ENCODE measurements at places on chromosomes 2 and 18.
A peak's percentile ranks its signal among the peaks of the same experiment; 100 is the strongest.

- no peak for DNase-seq
Measured at GRCh38 chr2:232885264-232885961, 15.3 kb downstream of the SNORC start.

DNA sequence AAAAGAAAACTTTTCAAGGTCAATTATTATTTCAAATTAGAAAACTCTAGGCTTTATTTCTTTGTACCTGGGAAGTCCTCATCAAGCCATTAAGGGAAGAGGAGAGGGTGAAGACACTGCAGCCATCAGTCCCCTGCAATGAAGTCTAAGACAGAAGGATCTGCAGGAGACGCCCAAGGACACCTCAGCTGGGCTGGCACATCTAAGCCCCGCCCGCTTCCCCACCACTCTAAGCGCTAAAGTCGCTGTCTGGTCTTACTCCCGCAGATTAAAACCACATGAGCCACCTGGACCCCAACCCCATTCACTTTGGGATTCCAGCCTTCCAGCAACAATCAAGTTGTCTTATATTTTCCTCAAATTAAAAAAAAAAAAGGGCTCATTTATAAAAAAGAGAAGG is 104.4 kb downstream of the AFF3 start:
- no peak for DNase-seq

- no peak for DNase-seq
Measured at GRCh38 chr2:181516992-181517391, 59.8 kb downstream of the ITGA4 start.

- DNase-seq: no peak
Measured at GRCh38 chr18:8548186-8548585, 61.1 kb upstream of the RAB12 start.

- DNase-seq: no peak
Measured at GRCh38 chr2:196875414-196875813, 51.1 kb downstream of the PGAP1 start.

DNA sequence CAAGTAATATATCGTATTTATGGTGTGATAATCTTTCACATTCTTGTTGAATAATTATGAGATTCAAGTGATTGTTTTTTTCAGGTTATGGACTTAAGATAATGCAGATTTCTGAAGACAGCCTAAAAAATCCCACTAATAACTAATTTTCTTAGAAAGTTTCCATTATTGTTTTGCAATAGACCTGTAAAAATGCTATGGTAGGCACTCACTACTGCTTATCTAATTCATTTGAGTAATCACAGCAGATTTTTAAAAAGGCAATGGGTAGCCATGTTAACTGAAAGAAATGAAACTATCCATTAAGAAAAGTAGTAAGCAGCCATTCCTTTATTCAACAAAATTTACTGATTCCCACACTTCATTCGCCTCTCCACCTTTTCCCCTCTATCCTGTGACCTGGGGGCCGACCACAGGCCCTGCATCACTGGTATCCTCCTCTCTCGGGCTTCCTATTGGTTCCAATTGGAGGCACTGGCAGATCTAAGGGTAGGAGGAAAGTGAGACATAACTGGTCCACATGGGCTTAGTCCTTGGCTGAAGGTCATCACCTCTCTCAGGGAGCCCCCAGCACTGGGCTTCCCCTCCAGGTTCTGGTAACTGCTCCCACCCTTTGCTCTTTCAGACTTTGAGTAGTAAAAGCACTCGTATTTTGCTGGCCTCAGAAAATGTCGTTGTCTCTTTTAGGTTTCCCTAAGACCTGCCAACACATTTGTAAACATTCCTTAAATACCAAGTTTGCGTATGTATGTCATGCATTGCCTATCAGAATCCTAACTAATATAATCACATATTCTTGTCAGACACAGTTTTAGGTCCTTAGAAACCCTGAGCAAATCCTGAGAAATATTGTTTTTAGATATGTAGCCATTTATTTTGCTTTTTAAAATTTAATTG is 18.5 kb downstream of the RBMS1 start:
- no peak for DNase-seq

- DNase-seq: peak; percentile 84
Measured at GRCh38 chr18:57437766-57438671, 2.8 kb downstream of the ONECUT2 start.

DNA sequence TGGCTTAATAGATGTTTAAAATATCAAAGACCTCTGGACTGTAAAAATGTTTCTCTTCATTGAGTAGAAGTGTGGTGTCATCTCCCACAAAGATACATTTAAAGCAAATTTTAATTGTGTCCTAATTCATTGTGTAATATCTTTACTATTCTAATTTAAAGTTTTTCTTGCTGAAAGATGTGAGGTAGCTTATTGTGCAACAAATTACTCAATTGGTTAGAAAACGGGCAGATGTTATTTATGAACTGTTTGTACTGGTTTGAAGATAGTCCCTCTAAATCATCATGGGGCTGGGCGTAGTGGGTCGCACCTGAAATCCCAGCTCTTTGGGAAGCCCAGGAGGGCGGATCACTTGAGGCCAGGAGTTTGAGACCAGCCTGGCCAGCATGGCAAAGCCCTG is 65.3 kb downstream of the CYBRD1 start:
- no peak for DNase-seq

DNA sequence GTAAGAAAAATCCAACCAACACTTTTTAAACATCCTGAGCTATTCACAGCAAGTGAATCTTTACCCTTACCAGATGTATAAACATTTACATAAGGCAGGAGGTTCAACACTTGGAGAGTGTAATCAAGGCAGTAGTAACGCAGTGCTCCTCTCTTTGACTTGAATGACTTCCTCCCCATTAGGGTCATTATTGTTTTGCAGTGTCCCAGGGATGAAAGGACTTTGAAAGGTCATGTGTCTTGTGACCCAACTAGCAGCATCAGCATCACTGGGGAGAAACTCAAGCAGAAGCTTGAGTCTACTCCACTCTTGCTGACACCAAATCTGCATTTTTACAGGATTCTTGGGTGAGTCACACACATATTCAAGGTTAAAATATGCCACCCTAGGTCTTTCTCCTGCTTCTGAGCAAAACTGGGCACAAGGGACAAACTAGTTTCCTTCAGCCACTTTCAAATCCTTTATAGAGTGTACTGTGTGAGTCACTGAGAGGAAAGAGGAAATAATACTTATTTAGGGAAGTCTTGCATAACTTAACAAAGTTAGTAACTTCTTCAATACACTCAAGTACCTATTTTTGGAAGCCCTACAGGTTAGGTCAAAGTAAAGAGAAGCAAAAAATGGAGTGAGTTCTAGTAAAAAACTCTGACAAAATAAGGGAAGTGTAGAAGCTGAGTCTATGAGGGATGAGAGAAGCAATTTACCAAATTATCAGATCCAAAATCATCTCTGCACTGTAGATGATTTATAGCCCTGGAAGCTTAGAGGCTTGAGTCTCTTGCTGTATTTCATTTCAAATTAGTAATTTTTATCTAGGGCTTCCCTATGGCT is 51.0 kb upstream of the EML4 start:
- DNase-seq: no peak

DNA sequence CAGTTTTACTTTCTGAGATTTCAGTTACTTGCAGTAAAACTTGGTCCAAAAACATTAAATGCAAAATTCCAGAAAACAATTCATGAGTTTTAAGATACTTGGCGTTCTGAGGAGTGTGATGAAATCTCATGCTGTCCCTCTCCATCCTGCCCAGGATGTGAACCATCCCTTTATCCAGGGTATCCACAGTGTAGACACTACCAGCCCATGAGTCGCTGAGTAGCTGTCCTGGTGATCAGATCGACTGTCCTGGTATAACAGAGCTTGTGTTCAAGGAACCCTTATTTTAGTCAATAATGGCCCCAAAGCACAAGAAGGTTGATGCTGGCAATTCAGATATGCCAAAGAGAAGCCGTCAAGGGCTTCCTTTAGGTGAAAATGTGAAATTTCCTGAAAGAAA is 3.2 kb downstream of the SP100 start:
- DNase-seq: no peak
